ENCODE measurements at places on chromosomes 4 and X.

GRCh38 chrX:120336899-120337298 is 25.0 kb upstream of the ATP1B4 start:
- DNase-seq, result no peak

- no peak for DNase-seq
Measured at GRCh38 chr4:140092094-140092851, 61.7 kb downstream of the MAML3 start.

GRCh38 chrX:96182366-96182765 is 502.3 kb upstream of the DIAPH2 start:
- DNase-seq, result no peak

DNA sequence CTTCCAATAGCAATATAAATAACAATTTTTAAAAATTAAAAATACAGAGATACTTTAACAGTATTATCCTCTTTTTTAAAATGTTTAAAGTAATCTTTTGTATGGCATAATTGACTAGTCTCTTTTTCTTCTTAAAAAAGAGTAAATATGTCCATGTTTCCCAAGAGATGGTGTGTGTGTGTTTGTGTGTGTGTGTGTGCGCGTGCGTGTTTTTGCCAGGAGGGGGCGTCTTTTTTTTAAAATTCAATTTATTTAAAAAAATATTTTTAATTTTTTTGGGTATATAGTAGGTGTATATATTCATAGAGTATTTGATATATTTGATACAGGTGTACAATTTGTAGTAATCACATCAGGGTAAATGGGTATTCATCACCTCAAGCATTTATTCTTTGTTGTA is 1073.7 kb downstream of the PCDH7 start:
- DNase-seq, result no peak

- peak; percentile 88 for DNase-seq
Measured at GRCh38 chr4:53852343-53852742, 212.1 kb downstream of the CHIC2 start.

DNA sequence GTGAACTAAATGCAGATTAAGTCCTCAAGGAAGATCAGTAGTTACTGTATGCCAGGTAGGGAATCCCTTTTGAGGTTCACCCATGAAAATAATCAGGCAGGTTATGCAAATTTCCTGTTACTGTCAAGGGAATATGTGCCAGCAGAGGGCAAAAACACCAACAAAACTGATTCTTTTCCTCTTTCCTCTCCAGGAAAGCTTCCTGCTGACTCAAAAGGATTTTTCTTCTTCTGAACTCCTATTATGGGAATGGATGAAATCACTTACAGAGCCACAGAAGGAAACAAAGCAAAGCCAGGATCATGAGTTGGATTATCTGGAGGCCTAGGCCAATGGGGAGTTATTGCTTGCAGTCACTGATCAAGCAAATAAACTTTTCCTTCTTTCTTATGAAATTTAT is 49.7 kb downstream of the TMPRSS11F start:
- no peak for DNase-seq

- peak; percentile 20 for DNase-seq
Measured at GRCh38 chr4:5142726-5143125, 91.4 kb downstream of the STK32B start.

DNA sequence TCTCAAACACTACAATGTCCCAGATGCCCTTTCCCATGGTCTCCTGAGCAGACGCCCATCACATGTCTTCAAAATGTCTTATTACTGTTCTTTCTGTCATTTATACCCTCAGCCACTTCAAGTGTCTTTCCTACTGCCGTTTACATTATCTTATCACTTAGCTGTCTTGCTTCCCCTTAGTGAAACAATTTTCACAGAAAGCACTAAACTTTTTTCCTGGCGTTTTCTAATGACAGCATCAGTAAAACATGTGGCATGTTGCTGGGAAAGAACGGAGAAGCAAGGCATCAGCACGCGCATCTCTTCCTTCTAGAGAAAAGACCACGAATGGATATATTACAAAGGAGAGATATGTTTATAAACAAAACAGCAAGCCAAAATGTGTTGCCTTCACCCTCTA is 189.7 kb upstream of the SLIT2 start:
- no peak for DNase-seq

DNA sequence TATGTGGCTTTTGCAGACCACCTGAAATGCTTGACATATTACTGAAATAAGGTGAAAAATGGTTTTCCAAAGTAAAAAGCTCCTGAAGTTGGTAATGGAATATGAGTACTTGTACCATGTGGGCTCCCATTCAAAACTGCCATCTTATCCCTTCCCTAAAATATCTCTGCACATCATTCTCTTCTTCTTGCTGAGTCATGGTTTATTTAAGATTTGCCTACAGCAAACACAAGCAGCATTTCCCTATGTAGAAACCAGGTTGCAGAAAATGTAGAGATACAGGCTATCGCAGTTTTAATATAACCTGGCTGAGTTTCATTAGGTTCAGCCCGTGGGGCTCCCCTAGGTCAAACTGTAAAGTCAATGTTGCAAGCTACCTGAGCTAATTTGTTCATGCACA is 270.1 kb downstream of the NLGN4X start:
- no peak for DNase-seq

DNA sequence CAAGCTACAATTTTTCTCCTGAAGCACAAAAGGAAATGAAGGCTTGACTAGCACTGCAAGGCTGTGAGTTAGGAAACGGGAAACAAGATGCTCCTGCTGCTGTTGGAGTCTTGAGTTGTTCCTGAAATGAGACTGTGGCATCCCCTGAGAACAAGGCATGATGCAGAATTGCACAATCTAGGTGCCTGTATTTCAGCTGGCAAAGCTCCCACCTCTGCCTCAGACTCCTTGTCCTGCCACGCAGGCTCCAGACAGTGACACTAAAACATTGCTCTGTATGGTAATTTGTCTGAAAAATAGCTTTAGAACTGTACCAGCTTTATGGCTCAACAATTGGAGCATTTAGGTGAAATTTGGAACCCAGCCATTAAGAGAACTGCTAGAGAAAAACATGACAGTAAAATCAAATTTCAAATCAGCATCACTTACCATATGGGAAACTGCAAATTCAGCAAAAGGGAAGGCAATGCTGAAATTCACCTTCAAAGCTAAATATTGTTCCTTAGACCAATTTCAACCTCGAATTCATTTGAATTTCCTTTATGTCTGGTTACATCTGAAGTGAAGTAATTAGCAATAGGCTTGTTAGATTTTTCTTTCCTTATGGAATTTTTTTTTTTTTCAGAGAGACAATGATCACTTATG is 103.4 kb downstream of the MFAP3L start:
- DNase-seq, result no peak

GRCh38 chr4:80097400-80098177 is 24.6 kb upstream of the ANTXR2 start:
- no peak for DNase-seq

DNA sequence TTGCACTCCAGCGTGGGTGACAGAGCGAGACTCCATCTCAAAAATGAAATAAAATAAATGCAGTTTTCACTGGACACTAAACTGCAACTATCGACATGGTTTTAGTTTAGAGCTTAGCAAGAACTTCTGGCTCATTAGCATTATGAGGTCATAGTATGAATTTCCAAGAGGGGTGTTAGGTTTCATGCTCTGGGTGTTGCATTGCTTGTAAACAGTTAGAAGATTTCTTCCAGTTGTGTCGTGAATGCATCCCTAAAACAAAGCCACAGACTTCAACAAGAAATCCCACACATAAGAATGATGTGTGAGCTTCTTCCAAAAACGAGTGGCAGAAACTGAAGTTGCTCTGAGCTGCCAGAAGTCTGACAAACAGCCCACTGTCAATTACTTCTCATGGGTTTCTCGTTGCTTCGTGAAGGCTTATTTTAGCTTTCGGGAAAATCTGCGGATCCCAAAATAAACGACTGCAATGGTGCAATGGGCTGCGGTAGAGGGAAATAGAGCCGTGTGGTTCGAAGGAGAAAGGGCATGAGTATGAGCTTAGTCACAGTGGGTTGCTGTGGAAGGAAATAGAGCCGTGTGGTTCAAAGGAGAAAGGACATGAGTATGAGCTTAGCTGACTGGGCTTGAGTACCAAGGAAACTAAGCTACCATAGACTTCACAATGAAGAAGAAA is 354.9 kb downstream of the DHRSX start:
- DNase-seq, result no peak

- no peak for DNase-seq
Measured at GRCh38 chr4:40462326-40462725, 127.2 kb downstream of the CHRNA9 start.

DNA sequence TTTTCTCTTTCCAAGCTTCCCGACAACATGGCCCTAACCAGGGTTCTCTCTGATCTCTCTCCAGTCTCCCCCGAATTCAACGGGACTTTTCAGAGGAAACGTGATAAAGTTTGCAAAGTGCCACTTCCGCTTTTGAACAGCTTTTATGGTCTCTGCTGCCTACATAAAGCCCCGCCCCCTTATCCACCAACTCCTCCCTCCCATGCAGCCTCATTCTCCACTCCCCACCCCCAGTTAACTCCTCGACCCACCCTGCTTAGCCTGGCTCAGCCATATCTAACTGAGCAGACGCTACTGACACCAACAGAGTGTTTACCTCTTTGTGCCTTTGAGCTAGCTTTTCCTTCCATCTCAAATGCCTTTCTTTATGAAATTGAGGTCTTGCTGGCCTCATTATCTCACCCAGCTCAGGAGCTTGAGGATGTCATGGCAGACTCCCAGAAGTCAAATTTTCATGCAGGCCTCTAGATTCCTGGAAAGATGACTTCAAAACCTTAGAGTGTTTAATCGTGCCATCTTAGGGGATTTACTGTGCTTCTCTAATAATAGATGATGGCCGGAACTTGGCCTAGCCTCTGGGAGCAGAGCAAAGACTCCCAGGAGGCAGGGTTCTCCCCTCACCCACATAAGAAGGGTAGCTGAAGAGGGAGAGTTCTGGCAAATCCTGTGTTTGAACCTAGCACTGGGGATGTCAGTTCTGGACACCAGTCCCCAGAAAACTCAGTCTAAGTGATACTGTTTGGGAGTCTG is 606.0 kb downstream of the BCOR start:
- no peak for DNase-seq

DNA sequence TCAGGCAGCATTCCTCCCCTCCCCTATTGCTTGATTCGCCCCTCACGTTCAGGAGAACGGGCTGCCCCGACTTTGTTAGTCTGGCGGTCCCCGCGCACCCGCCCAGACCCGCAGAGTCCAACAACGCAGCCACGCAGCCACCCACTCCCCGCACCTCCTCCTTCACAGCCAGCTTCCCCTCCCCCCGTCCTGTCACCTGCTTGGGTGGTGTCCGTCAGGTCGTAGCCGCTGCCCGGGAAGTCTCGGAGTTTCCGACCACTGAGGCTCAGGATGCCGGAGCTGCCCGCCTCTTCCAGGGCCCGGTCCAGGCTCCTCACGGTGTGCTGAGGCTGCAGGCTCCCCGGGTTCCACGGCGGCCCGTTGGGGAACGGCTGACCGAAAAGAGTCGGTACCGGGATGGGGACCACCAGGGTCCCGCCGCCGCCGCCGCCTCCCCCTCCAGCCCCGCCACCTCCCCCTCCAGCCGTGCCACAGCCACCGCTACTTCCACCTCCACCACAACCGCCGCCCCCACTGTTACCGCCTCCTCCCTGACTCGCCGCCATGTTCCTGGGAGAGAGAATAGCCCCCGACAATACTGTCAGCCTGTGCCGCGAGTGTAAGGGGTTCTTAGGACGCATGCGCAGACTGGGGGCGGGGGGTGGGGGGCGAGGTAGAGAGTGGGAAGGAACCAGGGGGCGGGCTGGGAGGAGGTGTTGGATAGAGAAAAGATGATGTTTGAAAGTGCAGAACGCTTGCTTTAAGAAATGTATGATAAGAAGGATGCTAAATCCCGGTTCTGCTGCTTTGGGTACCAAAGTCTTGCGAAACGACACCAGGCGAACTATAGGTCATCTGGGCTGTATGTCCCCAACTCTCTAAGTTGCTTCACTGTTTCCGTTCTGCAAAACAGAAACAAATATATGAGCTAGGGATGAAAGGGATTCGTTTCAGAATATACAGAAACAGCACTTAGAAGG is at the start of gene LRCH2:
Gene LRCH2 (minus strand): TSS at position 600 of the 959 bp plus-strand sequence. CDS start 55 bp downstream, at position 545.
- no peak for DNase-seq

GRCh38 chr4:74283614-74284013 is 24.7 kb upstream of the EPGN start:
- DNase-seq, result no peak

GRCh38 chr4:30116401-30116800 is 603.8 kb upstream of the PCDH7 start:
- no peak for DNase-seq

GRCh38 chrX:123190096-123190495 is 6.0 kb downstream of the GRIA3 start:
- DNase-seq, result no peak

DNA sequence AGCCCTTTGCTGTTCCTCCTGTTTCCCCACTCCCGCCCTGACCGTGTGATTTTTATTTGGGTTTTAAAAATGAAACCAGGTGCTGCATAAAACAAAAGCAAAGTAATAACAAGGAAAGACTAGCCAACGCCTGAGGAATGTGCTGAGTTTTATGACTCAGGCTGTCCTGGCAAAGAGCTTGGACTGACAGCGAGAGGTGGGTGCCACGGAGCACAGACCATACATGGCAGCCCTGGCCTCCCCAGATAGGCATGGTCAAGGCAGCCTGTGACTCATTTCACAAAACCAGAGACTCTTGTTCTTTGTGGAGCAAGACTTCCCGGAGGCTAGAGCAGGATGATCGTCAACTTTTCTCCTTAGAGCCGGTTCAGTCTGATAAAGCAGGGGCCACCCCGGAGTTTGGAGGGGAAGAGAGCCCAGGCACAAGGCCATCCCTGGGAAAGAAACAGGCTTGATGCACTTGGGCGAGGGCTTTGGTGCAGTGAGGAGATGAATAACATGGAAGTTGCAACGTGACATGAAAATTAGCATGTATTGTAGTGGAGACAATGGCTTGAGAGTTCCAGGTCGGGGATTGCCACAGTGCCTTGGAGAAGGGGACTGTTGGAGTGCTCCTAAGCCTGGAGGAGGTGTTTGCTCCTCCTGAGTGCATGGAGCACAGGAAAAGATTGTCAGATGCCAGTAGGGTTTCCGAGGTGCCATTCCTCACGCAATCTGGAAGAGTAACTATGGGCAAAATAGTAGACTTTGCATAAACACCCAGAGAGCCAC is 54.8 kb downstream of the C4orf51 start:
- DNase-seq, result no peak

DNA sequence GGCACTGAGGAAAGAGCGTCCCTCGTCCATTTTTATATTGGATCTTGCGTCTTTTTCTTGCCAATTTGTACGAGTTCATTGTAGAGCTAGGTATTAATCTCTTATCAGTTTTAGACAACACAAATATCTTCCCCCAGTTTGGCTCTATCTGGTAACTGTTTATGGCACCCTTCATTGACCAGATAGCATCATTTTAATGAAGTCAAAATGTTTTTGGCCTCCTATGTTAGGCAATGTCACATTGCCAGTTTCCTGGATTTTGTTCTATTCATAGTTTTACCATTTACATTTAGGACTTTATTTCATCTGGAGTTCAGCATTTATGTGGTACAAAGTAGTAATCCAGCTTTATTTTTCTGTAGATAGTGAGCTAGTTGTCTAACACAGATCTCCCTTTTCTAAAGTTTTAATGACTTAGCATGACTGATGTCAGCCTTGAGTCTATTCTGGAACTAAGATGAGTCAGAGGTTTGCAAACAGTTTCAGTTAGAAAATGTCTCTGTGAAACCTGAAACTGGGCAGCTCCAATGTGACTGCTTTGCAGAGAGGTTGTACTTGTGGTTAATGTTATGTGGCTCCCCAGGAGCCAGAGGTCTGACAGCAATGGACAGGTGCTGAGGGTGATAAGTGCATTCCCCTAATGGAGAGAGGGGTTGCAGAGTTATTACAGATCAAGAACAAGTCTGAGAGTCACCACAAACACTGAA is 5.3 kb upstream of the STBD1 start:
- peak; percentile 45 for DNase-seq

GRCh38 chrX:34612036-34612435 is 45.0 kb downstream of the TMEM47 start:
- DNase-seq, result no peak

- DNase-seq, result no peak
Measured at GRCh38 chr4:8703857-8704495, 111.4 kb downstream of the CPZ start.

Measured in smooth muscle cell of the brain vasculature (primary cell).